ENCODE measurements at places on chromosomes 13 and 19. TPM values are rescaled to one million over a fixed set of nuclear protein-coding genes. Genes with fewer than 3 reads are reported as not detected.

The GPI gene
- 118 TPM for total RNA-seq

The LILRA5 gene
- 0.78 TPM for total RNA-seq

The WASF3 gene
- 6.0 TPM for total RNA-seq

The ZNF415 gene
- 6.9 TPM for total RNA-seq

The LMTK3 gene
- 4.2 TPM for total RNA-seq

The KLK6 gene
- total RNA-seq = not detected

The CEACAM7 gene
- total RNA-seq = 0.99 TPM

The ZIC5 gene
- not detected for total RNA-seq

The IL17D gene
- total RNA-seq = 0.66 TPM

The SHC2 gene
- total RNA-seq = 119 TPM

The NMRK2 gene
- not detected for total RNA-seq

The OR7D2 gene
- total RNA-seq = not detected

The LAIR1 gene
- total RNA-seq = 35.6 TPM

DNA sequence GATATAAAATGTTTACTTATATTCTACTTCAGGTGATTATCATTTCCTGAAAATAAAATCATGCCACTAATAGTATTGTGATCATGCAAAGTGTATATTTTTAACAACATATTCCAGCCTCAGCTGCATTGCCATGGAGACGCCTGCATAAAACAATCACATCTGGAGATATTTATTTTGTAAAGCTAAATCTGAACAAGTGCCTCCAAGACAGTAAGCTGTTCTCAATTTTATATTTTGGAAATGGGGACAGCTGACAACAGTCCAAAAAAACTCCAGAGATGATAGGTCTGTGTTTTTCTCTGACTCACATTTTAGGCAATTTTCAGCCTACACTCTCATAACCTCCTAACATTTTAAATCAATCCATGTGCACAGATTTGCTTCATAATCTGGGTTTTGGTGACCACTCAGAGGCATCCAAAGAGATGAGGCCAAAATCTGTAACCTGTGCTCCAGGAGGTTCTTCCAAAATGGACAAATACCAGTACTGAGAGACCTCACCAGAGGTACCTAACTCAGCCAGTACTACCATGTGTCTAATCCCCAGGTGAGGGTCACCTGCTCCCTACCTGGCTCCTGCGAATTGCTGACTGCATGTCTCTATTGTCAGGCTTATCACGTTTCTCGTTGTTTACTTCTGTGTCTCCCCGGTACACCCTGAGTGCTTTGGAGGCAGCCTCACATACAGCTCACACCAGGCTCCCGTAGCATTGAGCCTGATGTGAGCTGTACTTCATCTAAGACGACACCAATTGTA lies 62.7 kb downstream of the COL4A1 start:
- H3K4me1 ChIP-seq = peaks cover 14% of the 10 kb centered on the region
- no peak for DNase-seq
- no peak overlapping the region for H3K27ac ChIP-seq
- H3K36me3 ChIP-seq = no peaks in the 10 kb centered on the region
- H3K27me3 ChIP-seq = no peaks in the 10 kb centered on the region

DNA sequence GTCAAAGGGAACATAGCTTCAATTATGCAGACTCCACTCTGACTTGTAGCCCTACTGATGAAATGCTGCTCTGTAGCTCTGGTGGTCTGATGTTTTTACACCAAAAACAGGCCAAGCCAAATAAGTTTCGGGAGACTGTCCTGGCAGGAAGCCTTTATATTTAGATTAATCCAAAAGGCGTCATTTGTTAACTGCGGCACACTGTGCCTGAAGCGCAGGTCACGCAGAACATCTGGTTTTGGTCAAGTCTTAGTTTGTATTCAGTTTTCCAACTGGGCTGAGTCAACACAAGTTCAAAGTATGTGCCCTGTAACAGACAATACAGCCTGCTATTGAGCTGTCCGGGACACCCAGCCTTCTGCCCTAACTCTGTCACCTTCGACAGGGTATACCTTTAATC lies 154.6 kb upstream of the IPO5 start:
- H3K27me3 ChIP-seq = no peaks in the 10 kb centered on the region
- no peak overlapping the region for H3K4me3 ChIP-seq
- no peak overlapping the region for H3K27ac ChIP-seq
- no peaks in the 10 kb centered on the region for H3K4me1 ChIP-seq
- no peaks in the 10 kb centered on the region for H3K36me3 ChIP-seq
- DNase-seq = no peak

- no peaks in the 10 kb centered on the region for H3K27me3 ChIP-seq
- DNase-seq = no peak
- no peak overlapping the region for H3K27ac ChIP-seq
- no peak overlapping the region for H3K4me3 ChIP-seq
Observed at GRCh38 chr13:95783747-95784146, 106.8 kb downstream of the DNAJC3 start.

- peak overlapping the region; percentile 91 for H3K27ac ChIP-seq
- H3K27me3 ChIP-seq = no peaks in the 10 kb centered on the region
- H3K4me3 ChIP-seq = no peak overlapping the region
- no peak for DNase-seq
Observed at GRCh38 chr13:112688560-112689302, 1.1 kb upstream of the ATP11A start.

GRCh38 chr19:29029268-29029958 lies 183.5 kb downstream of the UQCRFS1 start:
- no peaks in the 10 kb centered on the region for H3K27me3 ChIP-seq
- no peak for DNase-seq
- no peak overlapping the region for H3K4me3 ChIP-seq
- no peak overlapping the region for H3K27ac ChIP-seq
- no peaks in the 10 kb centered on the region for H3K36me3 ChIP-seq

DNA sequence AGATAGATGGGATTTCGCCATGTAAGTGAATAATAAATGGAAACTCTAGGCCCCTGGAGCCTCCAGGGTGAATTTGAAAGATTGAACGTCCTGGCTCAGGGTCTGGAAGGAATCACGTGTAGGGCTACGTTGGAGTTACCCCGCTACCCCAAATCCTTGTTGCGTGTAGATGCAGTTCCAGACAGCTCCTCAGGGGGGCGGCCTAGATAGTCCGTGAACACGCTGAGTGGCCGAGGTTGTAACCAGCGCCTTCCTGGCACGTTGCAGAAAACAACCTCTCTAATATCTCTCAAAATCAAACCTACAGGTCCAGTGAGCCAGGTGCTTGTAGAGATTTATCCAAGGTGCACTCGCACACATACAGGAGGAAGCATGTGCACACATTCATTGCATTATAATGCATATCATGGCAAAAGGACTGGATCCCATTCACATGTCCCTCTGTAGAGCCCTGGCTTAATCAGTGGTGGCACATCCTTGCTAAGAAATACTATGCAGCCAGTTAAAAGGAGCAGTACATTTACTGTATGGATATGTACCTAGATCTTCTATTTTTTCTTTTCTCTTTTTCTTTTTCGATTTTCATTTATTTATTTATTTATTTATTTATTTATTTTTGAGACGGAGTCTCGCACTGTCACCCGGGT lies 2.5 kb upstream of the KEAP1 start:
- no peaks in the 10 kb centered on the region for H3K27me3 ChIP-seq
- no peak overlapping the region for H3K27ac ChIP-seq
- no peaks in the 10 kb centered on the region for H3K36me3 ChIP-seq
- peaks cover 28% of the 10 kb centered on the region for H3K4me1 ChIP-seq
- H3K4me3 ChIP-seq = no peak overlapping the region
- DNase-seq = peak; percentile 86

- H3K27me3 ChIP-seq = no peaks in the 10 kb centered on the region
- no peak overlapping the region for H3K4me3 ChIP-seq
- H3K4me1 ChIP-seq = no peaks in the 10 kb centered on the region
- H3K27ac ChIP-seq = no peak overlapping the region
- H3K36me3 ChIP-seq = no peaks in the 10 kb centered on the region
Observed at GRCh38 chr13:106113796-106114195, 421.7 kb downstream of the EFNB2 start.

- H3K27ac ChIP-seq = peak overlapping the region; percentile 78
- DNase-seq = no peak
- no peak overlapping the region for H3K4me3 ChIP-seq
- no peaks in the 10 kb centered on the region for H3K36me3 ChIP-seq
Observed at GRCh38 chr19:32346901-32347300, 1.5 kb downstream of the ZNF507 start.

DNA sequence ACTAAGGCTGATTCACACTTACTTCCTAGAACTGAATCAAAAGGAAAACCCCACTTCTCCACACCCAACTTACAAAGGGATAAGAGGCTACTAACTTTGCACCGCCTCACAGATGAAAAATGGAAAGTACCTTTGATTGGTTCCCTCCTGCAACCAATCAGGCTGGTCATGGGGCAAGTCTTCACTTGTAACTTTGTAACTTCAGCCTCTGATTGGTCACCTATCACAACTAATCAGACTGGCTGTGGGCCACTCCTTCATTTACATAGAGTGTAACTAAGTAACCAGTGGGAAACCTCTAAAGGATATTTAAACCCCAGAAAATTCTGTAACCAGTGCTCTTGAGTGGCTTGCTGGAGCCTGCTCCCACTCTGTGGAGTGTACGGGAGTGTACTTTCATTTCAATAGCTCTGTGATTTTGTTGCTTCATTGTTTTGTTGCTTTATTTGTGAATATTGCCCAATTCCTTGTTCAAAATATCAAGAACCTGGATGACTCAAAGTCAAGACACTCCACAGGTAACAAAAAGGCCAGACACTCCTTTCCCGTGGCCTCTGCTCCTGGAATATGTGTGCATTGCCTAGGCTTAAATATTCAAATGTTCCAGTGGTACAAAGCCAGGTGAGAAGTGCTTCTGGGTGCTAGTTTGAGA lies 50.5 kb downstream of the RFC3 start:
- no peak overlapping the region for H3K4me3 ChIP-seq
- DNase-seq = no peak
- H3K36me3 ChIP-seq = no peaks in the 10 kb centered on the region
- peaks cover 37% of the 10 kb centered on the region for H3K4me1 ChIP-seq

DNA sequence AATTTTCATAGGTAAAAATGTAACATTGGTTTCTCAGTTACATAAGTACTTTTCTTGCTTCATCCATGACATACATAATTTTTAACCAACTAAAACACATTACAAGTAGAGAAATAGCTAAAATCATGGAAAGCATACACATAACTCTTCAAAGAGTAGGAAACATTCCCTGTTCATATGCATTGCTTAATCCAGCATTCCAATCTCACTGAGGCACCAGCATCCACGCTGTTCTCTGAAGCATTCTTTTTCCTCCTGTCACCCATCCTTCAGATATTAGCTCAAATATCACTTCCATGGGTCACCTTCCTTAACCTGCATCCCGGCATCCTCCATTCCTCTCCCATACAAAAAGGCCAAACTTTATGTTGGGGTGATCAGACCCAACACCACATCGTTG lies 79.1 kb downstream of the ZNF254 start:
- no peak for DNase-seq
- H3K27ac ChIP-seq = no peak overlapping the region
- H3K36me3 ChIP-seq = no peaks in the 10 kb centered on the region
- no peaks in the 10 kb centered on the region for H3K27me3 ChIP-seq

- H3K27me3 ChIP-seq = no peaks in the 10 kb centered on the region
- peak; percentile 12 for DNase-seq
- H3K4me3 ChIP-seq = peak overlapping the region; percentile 46
- peaks cover 21% of the 10 kb centered on the region for H3K4me1 ChIP-seq
- H3K27ac ChIP-seq = peak overlapping the region; percentile 94
Observed at GRCh38 chr19:52138278-52138982, 1.3 kb downstream of the ZNF616 start.

GRCh38 chr13:82747291-82747690 lies 1135.0 kb downstream of the SLITRK1 start:
- H3K27me3 ChIP-seq = no peaks in the 10 kb centered on the region
- no peaks in the 10 kb centered on the region for H3K4me1 ChIP-seq
- H3K36me3 ChIP-seq = no peaks in the 10 kb centered on the region
- no peak for DNase-seq

- H3K36me3 ChIP-seq = no peaks in the 10 kb centered on the region
- H3K4me3 ChIP-seq = no peak overlapping the region
- H3K27ac ChIP-seq = no peak overlapping the region
- no peak for DNase-seq
Observed at GRCh38 chr19:8648240-8648639, 17.8 kb downstream of the NFILZ start.

DNA sequence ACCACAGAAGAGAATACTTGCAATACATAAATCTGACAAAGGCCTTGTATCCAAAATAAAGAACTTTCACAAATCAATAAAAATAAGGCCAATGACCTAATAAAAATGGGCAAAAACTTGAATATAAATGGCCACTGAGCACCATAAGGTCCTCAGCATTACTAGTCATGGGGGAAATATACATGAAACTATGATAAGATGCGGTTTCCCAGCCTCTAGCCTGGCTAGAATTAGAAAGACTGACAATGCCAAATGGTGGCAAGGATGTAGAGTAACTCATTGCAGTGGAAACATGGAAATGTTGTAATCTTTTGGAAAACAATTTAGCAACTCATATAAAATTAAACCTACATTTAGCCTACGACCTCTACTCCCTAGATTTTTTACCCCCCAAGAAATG lies 227.1 kb downstream of the GGACT start:
- DNase-seq = no peak
- no peaks in the 10 kb centered on the region for H3K27me3 ChIP-seq
- no peaks in the 10 kb centered on the region for H3K36me3 ChIP-seq
- no peaks in the 10 kb centered on the region for H3K4me1 ChIP-seq

DNA sequence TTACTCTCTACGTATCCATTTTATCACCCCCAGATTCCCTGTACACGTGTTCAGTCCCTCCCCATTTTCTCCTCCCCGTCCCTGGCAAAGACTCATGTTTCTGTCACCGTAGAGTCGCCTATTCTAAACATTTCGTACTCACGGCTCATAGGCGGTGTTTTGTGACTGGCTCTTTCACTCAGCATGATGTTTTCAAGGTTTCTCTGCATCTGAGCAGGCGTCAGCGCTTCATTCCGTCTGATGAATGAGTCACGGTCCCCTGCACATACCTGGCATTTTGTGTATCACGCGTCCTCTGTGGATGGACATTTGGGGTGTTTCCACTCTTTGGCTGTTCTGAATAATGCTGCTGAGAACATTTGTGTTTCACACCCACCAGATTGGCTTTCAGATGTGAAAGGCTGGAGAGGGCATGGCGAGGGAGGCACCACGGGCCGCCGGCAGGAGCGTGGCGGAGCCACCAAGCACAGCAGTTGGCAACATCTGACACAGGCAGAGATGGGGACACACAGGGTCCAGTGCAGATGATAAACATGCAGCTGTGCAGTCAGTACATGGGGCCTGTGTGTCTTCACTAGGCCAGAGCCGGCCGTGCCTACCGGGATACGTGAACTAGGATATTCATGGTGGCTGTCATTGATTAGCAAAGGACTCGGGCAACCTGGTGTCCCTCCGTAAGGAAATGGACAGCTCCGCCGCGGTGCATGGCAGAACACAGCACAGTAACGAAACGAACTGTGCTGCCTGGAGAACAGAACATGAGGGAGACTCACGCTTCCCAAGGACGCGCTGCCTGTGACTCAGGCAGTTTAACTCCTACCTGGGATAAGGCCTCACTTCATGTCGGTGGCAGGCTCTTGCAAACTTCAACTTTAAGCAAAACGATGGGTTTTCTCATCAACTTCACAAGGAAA lies 117.2 kb downstream of the ATP11A start:
- no peak overlapping the region for H3K4me3 ChIP-seq
- H3K27me3 ChIP-seq = no peaks in the 10 kb centered on the region
- H3K4me1 ChIP-seq = no peaks in the 10 kb centered on the region
- DNase-seq = no peak

- H3K36me3 ChIP-seq = no peaks in the 10 kb centered on the region
- no peak for DNase-seq
- H3K4me3 ChIP-seq = no peak overlapping the region
- H3K27me3 ChIP-seq = no peaks in the 10 kb centered on the region
- peaks cover 4% of the 10 kb centered on the region for H3K4me1 ChIP-seq
Observed at GRCh38 chr13:71524613-71525304, 342.2 kb downstream of the DACH1 start.

GRCh38 chr19:4977299-4978174 lies 8.6 kb downstream of the KDM4B start:
- no peak overlapping the region for H3K4me3 ChIP-seq
- H3K27me3 ChIP-seq = no peaks in the 10 kb centered on the region
- peaks cover 70% of the 10 kb centered on the region for H3K4me1 ChIP-seq
- H3K36me3 ChIP-seq = no peaks in the 10 kb centered on the region
